ENCODE measurements at places on chromosomes 7 and 10.

DNA sequence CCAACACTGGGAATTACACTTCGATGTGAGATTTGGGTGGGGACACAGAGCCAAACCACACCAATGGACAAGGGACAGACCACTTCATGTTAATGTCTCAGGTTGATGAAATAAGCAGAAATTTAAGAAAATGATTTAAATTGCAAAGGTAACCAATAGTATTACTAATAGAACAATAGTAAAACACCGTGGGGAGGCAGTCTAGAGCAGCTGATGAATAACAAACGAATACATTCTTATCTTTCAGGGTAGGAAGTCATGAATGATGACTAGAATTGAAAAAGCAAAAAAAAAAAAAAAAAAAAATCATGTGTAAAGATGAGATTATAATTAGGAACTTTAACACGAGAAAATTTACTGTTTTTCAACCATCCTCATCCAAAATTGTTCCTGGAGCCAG is 171.9 kb upstream of the TEX47 start:
- no peak for DNase-seq

DNA sequence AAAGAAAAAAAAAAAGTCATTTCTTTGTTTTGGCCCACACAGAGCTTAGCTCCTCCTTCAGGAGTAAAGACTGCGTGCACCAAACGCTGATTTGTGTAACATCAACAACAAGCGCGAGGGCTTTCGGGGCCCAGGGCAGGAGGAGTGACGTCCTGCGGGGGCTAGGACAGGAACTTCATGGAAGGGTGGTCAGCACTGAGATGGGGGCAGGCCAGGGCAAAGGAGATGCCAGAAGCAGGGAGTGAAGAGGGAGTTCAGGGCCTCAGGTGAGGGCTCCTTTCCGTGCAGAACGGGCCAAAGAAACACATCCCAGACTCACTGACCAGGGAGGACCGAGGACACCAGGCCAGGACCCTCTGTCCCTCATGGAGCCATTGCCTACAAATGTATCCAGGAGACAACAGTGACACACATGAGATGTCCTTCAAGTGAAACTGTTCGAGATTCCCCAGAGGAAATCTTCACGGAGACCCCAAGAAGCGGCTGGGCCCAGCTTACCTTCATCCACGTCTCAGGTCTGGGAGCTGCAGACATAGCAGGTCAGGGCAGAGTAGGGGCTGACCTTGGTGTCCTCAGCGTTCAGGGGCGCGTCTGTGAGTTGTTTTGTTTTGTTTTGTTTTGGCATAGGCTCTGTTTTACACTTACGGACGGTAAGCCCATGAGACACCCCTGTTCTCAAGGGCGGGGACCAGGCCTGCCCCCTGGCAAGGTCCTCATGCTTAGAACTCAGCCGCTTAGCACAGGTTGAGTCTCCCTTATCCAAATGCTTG is 30.4 kb upstream of the SHH start:
- no peak for DNase-seq

DNA sequence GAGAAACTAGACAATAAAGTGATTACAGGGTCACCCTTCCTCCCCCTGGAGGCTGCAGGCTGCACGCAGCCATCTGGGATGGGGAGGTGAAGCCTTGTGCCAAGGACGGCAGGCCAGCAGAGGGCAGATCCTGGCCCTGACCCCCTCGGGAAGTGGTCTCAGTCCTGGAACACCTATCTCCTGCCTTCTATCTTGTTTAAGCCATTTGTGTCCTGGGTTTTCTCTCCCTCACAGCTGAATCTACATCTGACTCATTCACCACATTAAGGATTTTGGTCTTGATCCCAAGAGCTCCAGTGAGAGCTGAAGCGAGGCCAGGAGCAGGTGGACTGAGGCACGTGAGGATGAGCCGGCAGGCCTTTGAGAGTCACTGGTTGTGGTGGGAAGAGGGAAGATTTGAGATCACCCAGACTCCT is 16.4 kb upstream of the PARP12 start:
- DNase-seq = peak; percentile 49

GRCh38 chr10:69295027-69295636 is 16.8 kb downstream of the HK1 start:
- no peak for DNase-seq

DNA sequence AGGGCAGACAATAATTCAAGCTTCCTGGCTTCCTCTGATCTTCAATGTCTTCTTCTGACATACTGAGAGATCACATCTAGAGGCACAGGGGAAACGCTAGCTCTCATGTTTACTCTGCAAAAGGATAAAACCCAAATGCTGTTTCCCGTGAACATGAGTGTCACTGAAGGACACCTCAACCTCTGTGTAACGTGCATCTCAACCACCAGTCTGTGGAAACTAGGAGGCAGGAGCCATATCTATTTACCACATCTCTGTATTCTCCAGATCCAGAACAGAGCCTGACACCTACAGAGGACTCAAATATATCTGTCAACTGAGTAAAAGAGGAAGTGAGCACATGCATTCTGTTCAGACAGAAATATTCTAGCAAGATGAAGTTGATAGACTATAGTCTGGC is 140.3 kb upstream of the TARP start:
- no peak for DNase-seq

DNA sequence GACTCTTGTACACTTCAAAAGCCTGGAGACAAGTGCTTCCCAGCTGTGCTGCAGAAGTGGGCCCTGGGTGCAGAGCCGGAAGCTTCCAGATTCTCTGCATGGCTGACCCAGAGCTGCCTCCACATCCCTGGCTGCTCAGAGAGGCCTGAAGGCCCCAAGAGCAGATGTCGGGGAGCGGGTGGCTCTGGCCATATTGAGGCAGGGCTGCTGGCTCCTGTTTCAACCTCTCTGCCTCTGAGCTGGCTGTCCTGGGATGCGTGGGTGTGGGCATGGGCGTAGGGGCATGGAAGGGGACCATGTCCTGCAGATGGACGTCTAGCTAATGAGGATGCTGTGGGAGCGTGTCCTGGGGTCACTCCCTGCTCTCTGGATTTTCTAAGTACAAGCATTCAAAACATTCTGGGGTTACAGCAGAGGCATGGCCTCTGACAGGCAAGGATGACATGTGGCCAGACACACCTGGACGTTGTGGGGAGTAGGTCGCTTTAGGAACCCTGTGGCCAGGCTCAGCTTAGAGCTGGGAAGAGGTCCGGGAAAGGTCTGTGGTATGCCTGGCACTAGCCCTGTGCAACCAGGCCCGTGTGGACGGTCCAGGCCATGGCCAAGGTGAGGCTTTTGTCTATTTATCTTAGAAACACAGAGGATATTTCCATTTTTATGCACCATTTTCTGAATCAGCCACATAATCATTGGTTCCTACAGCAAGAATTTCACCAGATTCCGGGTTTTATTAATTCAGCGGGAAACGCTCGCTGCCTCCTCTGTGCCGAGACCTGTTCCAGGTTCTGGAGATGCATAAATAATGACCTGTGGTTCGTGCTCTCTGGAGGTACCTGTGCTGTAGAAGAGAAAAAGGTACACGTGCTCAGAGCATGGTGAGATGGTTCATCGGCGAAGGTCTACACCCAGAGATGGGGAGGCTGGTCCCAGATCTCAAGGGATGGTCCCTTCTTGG is 361.1 kb downstream of the GLRX3 start:
- DNase-seq = no peak

GRCh38 chr7:48244864-48245271 is 73.6 kb downstream of the ABCA13 start:
- peak; percentile 78 for DNase-seq

DNA sequence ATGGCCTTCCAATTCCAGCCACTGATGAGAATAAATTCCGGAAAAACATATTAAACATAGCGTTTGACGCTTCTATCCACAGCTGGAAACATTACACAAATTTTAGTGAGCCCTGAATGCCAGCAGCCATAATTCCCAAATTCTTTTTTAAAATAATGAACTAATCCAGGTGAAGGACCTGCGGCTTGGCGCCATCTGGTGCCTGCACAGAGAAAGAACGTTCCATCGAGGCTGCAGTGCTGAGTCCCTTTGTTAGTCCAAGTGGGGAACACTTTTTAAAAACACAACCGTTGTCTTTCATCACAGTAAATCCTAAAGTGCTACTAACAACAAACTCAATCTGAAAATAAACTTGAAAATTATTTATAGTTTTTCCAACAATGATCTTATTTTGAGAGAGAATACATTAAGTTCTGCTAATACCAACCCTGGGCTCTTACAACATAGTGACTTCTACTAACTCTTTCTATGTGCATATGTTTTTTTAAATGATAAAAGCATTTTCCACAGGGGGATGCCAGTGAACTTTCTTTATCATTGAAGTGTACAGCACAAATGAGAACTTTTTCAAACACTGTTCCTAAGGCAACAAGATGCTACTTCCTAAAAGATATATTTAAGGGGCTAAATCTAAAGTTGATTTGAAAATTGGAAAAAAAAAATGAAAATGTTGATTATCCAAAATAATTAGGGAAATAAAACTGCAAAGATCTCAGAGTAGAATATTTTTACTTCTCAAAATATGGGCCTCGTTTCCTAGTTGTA is 166.9 kb upstream of the RNF32 start:
- no peak for DNase-seq

- no peak for DNase-seq
These were observed 147.7 kb downstream of the SH2D4B start for GRCh38 chr10:80685355-80685754.

GRCh38 chr7:75649462-75649861 is 89.3 kb downstream of the HIP1 start:
- DNase-seq = no peak

- DNase-seq = peak; percentile 33
These were observed 111.1 kb downstream of the RNF216 start for GRCh38 chr7:5670183-5670935.

DNA sequence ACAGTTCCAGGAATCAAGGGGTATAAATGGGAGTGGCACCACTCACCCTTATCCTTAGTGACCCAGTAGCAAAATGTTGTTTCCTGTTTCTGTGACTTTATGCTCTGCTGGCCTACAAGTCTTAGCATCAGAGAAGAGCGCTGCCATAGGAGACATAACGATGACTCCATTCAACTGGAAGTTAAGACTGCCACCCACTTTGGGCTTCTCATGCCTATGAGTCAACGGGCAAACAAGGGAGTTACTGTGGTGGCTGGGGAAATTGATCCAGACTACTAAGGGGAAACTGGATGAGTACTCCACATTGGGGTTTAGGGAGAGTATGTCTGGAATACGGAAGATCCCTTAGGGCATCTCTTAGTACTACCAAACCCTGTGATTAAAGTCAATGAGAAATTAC is 40.6 kb upstream of the PIK3CG start:
- DNase-seq = peak; percentile 35

- DNase-seq = no peak
These were observed 81.2 kb downstream of the SLC16A9 start for GRCh38 chr10:59628456-59628855.

DNA sequence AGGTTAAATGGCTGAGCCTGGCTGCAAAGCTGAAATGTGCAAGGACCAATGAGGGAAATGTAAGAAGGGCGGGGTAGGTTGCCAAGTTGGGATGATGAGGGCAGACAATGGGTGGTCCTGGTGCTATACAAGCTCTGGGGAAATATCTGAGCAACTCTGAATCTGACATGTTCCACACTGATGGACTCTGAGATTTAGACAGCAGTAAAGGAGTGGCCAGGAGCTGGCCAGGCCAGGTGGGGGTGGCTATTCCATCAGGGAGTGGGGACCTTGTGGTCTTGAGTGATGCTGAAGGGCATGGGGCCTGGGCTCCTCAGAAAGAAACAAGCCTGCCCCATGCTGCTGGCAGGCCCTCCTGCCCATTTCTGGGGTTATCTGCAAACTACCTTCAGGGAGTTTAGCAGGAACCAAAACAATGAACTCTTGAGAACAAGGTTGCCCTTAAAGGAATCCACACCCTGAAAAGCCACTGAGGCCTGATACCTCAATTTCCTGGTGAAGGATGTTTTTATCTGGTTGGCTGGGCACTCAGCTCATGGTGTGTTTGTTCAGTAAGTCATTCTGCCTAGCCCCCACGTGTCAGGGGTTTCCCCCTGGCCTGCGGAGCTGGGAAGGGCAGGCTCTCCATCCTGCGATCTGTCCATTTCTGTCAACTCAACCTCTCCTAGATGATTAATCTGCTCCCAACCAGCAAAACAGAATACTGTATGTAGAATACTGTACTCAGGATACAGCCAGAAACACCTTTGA is 143.3 kb upstream of the TNS3 start:
- DNase-seq = no peak

DNA sequence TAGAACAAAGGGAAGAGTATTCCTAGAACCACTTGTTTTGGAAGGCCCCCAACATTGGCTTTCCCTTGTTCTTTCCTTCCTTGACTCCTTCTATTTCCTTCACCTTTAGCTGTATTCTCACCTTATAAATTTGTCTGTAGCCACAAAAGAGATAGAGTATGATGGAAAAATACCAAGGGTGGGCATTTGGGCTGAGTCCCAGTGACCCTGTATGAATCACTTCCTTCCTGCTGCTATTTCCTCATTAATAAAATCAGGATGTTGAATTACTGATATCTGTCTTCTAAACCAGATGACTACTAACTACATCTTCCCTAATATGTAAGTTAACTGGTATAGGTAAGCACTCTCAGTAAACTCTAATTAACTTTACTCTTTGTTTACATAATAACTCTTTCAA is 55.1 kb downstream of the IFIT5 start:
- DNase-seq = no peak

GRCh38 chr10:21814866-21815265 is 188.7 kb downstream of the DNAJC1 start:
- DNase-seq = no peak

DNA sequence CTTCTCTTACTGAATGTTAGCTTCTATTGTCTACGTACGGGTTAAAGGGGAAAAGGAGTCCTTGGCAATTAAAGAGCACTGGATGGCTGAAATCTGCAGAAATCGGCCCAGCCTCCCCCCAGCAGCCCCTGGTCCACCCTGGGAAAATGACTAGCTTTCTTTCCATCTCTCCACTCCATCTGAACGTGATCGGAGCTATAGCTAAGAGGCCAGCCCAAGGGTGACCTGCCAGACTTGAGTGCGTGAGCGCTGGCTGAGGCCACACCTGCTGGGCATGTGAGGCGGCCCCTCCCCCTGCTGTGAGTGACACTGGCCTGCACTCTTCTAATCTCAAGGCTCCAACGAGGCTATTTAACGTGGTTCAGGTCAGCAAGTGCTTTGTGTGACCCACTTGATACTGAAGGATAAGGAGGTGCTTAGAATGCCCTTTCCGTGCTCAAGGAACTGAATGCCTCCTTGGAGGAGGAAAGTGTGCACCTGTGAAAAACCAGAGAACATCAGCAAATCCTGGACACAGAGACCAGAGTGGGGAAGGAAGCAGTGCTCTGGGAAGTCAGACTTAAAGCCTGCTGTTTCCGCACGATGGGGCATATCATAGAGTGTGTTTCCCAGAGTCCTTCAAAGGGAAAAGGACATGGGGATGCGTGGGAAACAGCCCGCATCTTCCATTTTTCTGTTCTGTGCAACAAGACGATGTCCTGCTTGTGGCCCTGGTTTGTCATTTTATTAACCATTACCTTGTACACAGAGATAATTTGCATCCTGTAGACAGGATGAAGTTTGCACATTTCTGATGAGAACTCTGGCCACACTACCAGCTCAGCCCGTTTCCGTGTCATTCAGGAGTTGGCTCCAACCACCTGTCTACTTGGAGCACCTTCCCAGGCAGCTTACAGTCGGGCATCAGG is 12.5 kb upstream of the MNX1 start:
- no peak for DNase-seq

All from fibroblast of skin of right biceps (primary cell).